Activated CD4-positive, alpha-beta T cell treated with anti-CD3 and anti-CD28 coated beads, Interleukin-2, amount 10 ng/mL, durations not matched to agents 7 days and 5 days (primary cell): ENCODE measurements at places on chromosomes 1 and 21.

GRCh38 chr21:14757533-14758327, 211.6 kb upstream of the SAMSN1 start:
- no peak for DNase-seq

DNA sequence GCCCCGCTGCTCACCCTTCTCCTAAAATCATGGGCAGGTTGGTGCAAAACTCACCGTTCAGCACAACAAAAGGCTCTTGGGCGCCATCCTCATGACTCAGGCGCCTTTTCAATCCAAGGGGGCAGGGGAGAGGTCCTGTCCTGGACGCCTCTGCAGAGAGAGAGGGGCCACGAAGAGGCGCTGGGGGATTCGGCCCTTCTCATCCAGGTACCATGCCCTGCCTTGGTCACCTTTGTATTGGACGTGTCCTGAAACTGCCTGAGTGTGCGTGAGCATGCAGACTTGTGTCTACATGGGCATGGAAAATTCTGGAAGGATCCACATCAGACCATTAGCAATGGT, 53.5 kb downstream of the SLC37A1 start:
- DNase-seq, result no peak

GRCh38 chr1:43831851-43832250, 101.8 kb upstream of the ARTN start:
- DNase-seq, result no peak

DNA sequence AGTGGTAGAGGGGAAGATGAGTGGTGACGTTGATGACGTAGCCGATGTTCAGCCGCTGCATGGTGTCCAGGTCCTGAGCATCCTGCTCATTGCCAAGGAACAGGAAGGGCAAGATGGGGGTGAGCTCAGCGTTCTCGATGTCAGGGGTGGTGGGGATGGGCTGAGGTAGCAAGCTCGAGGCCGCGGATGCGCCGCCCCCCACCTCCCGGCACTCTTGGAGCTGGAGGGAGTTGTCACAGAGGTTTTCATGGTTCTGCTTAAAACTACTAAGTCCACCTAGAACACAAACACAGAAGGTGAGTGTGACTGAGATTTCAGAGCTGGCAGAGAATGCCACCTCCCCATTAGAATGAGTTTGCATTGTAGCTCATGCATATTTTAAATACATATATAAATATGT, 35.7 kb downstream of the DUSP10 start:
- no peak for DNase-seq
